ENCODE measurements at places on chromosomes 16 and 17.

DNA sequence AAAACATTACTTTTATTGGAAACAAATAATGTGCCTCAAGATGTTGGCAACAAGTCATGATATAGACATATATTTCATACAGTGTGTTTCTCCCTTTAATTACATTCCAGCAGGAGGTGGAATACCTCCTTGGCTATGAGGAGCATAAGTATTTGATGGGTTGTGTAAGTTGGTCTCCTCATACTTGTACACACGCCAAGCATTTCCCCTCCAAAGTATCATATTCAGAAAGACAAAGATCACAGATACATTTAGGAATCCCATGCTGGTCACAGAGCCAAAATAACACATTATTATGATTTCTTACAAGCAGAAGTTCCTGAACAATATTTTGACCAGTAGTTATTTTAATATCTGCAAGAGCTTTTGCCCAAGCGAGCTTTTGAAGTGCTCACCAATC is 57.8 kb downstream of the WSB1 start:
- no peak for DNase-seq

DNA sequence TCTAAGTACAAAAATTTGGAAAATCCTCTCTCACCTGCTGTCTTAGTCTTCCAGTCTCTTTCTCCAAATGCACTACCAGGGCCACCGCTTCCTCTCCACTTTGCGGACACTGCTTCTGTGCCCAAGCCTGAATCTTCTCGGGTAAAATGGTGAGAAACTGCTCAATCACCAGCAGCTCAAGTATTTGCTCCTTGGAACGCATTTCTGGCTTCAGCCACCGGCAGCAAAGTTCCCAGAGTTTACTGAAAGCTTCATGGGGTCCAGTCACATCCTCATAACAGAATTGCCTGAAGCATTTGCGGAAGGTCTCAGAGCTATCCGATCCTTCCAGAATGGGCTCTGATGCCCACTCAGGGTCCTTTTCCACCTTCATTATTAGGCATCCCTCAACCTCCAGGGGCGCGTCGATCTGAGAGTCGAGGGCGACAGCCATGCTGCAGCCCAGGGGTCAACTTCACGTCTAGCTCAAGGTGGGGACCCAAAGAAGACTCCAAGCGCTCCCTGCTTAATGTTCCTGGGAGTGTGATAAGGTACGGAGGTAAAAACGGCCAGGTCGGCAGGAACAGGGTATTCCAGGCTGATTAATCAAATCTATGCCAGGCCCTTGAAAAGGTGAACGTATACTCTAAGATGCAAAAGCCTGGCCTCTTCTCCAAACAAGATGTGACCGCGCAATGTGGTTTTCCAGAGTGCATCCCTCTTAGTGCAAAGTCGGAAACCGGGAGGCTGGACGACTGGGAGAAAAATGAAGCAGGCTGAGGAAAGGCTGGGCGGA is 763 bp downstream of the ZKSCAN2 start:
- no peak for DNase-seq

DNA sequence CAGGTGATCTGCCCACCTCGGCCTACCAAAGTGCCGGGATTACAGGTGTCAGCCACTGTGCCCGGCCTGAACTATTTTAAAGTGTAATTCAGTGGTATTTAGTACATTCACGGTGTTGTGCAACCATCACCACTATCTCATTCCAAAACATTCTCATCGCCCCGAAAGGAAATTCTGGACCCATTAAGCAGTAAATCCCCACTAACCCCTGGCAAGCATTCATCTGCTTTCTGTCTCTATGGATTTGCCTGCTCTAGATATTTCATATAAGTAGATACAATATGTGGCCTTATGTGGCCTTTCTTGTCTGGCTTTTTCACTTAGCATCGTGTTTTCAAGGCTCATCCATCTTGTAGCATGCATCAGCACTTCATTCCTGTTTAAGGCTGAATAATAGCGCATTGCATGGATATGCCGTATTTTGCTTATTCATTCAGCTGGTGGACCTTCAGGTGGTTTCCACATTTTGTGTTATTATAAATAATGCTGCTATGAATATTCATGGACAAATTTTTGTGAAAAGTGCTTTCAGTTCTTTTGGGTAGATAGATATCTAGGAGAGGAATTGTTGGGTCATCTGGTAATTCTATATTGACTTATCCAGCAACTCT is 8.4 kb upstream of the HERPUD1 start:
- DNase-seq: no peak

DNA sequence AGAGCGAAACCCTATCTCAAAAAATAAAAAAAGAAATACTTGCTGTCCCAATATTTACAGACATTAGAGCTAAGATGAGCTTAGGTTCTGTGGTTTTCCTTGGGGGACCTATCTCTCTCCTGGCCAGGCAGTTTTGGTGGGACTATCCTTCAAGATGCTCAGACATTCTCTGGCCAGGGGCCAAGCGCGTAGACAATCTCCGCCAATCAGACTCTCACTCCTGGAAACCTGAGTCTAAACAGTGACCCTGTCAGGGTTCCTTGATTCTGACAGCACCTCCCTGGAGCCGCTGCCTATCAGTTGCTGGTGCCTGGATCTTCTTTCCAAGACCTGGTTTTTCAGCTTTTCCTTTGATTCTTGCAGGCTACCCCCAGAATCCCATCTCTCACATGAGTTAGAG is 45.6 kb downstream of the EMP2 start:
- no peak for DNase-seq

GRCh38 chr17:42317266-42317845 is 29.1 kb downstream of the STAT5A start:
- DNase-seq: peak; percentile 74

GRCh38 chr16:57592591-57593003 is 35.8 kb upstream of the ADGRG1 start:
- DNase-seq: no peak

- DNase-seq: no peak
These were observed 15.4 kb downstream of the IFT140 start for GRCh38 chr16:1596516-1596915.

- DNase-seq: no peak
These were observed 48.5 kb downstream of the RBFOX3 start for GRCh38 chr17:79562192-79562930.

DNA sequence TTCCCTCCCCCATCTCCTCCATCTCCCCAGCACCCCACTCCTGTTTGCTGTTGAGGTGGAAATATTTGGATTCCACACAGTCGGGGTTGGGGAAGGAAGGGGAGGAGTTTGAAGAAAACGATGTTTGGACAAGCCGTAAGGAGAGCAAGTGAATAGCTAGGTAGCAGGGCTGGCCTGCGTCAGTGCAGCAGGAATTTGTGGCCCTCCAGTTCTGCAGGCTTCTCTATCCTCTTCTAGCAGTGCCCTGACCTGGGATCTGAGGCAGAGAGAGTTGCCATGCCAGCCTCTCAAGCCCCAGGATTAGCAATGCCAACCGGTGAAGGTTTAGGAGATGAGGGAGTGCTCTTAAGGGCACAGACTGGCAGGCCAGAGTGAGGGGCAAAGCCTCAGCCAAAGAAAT is 12.5 kb downstream of the TLCD2 start:
- DNase-seq: no peak

DNA sequence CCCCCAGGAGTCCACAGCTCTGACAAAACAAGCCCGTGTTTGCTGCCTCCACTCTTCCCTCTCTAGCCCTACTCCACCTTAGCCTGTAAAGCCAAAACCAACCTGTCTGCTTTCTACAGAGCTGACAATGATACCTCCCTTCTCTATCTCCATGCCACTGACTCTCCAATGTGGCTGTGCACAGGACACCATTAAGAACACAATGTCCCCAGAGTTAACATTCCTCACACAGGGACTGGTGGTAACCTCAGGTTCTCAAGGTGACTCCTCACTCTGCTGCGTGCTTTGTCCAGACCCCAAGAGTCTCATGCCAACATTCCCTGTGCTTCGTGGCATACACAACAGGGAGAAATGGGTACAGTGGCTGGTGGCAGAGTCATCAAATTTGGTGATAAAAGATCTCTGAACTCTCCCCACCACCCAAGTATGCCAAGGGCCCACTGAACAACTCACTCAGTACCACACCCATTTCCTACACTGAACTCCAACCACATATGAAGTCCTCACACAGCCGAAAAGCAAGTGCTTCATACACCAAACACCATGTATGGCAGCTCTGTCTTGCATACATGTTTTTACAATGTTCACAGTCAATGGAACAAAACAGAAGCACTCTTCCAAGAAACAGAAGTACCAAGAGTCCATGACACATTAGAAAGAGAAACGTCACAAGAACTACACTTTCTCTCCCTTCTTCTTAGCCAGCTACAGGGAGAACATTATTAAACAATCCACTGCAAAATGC is 21.1 kb downstream of the CSNK2A2 start:
- no peak for DNase-seq

- no peak for DNase-seq
These were observed 247.4 kb downstream of the PRKCA start for GRCh38 chr17:66549731-66550207.

DNA sequence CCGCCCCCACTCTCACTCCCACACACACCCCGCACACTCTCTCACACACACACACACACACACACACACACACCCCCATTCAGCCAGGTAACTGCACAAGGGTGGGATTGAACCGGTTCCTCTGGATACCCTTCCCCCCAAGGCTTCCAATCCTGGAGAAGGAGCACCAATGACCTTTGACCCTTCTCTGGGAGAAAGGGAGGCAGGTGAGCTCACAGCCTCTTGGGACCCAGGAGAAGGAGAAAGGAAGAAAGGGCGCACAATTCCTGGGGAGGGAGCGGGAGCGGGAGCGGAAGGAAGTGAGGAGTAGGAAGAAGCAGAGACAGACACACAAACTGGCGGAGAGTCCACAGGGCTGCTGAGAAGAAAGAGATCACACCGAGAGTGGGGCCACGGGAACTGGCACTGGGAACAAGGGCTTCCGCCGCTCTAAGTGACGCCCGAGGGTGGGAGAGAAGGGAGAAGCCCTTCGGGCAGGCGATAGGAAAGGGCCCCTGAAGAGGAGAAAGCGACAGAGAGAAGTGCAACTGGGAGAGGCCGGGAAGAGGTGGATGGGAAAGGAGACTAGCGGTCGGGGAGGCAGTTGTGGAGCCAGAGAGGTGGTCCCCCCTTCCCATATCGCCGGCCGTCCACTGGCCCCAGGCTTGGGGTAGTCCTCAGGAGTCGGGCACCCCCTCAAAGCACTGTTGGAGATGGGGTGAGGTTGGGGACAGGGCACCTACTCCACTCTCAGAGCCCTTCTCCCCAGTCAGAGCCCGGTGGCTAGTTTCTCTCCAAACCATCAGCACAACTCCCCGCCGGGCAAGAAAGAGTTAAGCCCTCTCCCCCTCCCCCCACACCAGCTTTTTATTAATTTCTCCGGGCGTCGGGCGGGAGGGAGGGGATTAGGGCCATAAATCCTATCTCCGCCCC is 1.3 kb downstream of the SAMD14 start:
- no peak for DNase-seq

DNA sequence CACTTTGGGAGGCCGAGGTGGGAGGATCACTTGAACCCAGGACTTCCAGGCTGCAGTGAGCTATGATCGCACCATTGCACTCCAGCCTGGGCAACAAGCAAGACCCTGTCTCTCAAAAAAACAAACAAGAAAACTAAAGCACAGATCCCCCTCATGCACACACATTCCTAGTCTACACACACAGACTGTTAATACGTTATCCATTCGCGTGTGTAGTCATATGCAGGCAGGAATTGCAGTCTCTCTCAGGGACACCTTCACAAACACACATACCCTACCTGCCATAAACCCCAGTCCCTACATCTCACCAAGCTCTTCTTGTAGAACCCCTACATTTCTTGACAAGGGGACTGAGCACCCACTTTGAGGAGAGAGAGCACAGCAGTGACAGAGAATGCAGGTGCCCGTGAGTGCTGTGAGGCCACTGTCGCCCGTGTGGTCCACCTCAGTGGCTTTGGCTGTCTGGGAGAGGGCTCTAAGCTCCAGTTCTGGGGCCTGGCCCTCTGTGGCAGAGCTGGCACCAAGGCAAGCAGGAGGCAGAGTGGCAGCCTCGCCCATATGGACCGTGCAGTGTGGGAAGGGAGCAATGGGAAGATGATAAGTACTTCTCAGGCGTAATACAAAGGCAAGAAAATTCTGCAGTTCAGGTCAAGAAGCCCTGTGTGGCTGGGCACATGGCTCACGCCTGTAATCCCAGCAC is 59.0 kb upstream of the RPH3AL start:
- DNase-seq: no peak

All from NCI-H446 (cell line).